ENCODE measurements at places on chromosomes 6 and 20.

- DNase-seq: peak; percentile 80
Observed at GRCh38 chr20:881051-881782, 34.9 kb downstream of the ANGPT4 start.

DNA sequence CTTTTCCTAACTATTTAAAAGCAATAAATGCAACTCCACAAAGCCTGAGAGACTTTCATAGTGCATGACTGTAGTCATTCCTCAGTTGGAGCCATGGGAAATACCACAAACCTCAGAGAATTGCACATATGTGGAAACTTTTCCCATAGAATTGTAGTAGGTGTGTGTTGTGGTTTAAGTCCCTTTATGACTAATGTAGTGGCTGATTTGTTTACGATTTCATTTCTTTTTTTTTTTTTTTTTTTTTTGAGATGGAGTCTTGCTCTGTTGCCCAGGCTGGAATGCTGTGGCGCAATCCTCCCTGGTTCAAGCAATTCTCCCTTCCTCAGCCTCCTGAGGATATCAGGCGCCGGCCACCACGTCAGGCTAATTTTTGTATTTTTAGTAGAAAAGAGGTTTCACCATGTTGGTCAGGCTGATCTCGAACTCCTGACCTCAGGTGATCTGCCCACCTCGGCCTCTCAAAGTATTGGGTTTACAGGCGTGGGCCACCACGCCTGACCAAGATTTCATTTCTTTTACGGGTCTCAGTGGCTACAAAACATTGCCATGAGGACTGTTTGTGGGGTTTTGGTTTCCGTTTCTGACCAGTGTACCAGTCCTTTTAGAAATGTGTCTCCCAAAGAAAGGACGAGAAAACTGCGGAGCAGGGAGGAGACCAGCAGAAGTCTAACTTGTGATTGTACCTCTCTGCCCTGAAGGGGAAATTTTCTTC, 212.1 kb upstream of the MARCKS start:
- DNase-seq: peak; percentile 96

DNA sequence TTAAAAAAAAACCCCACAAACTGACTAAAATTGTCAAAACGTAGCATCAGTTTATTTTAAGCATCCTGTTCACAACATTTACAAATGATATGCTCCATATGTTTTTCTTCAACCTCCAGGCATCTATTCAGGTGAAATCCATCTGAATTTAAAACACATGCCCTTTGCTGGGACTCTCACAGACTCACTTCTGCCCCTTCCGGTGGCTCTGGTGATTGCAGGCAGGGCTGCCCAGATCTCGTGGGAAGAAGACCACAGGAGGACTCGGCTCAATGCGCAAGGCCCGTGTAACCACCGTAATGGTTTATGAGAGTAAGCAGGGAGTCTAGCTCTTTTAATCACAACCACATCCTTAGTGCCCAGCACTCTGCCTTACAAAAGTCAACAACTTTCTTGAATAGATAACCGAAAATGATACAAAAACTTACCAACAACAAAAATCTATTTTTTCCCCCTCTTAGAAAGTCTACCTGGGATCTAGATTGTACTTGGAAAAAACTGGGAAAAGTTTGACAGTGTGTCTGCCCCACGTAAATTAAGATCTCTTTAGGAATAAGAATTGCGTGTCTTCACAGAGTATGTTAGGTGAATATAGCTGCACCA, 139.1 kb downstream of the KIF16B start:
- peak; percentile 48 for DNase-seq

GRCh38 chr6:33936886-33937285, 133.1 kb upstream of the MLN start:
- no peak for DNase-seq

DNA sequence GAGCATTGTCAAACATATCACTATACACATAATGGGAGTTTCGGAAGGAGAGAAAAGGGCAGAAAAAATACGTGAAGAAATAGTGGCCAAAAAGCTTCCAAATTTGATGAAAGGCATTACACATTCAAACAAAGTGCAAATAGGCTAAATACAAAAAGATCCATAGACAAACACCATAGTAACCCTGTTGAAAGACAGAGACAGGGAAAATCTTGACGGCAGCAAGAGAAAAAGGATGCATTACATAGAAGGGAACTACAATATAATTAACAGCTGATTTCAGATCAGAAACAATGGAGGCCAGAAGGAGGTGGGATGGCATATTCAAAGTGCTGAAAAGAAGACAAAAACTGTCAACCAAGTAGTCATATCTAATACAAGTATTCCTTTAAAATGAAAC, 170.8 kb downstream of the MRPL14 start:
- no peak for DNase-seq

DNA sequence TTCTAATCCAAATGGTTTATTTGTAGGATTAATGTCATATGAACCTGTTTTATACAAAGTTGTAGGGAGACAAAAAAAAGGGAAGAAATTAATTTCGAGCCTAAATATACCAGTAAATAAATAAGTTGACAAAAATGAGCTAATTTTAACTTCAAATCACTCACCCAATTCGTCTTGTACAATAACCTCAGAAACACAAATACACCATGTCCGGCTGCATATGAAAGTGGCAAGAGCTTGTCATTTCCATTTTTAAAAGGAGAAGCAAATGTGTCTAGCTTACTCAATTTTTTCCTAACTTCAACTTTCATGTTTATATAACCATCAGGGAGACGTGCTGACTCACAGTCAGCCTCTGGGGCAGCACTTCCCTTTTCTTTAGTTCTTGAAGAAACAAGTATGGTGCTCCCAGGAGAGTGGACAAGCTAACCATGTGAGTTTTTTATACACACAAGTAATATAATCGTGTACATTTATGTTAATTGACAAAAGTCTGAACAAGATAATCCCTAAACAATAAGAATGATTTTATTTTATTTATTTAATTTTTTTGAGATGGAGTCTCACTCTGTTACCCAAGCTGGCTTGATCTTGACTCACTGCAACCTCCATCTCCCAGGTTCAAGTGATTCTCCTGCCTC, 55.5 kb upstream of the SGK1 start:
- peak; percentile 81 for DNase-seq

- DNase-seq: peak; percentile 83
Observed at GRCh38 chr20:4038047-4038459, 22.7 kb upstream of the RNF24 start.

- DNase-seq: no peak
Observed at GRCh38 chr6:136751522-136751956, 40.7 kb downstream of the MAP3K5 start.

GRCh38 chr20:35012227-35013069, 56.8 kb downstream of the MYH7B start:
- DNase-seq: no peak

- DNase-seq: peak; percentile 65
Observed at GRCh38 chr6:34412643-34413214, 13.1 kb downstream of the RPS10 start.

DNA sequence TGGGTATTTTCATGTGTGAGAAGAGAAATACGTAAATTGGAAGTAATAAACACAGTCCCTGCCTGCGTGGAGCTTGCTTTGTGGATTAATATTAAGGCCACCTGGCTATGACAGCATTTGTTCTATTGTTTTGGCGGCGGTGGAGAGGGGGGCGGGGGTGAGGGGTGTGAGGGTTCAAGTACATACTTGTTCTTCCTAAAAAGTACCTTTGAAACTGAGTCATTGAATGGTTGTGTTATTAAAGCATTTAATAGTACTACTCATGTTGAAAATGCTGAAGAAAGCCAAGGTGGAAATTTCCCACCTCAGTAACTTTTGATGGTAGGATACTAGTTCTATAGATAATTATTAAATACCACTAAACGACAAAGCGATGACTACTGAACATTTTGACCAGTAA, 95.0 kb downstream of the FOXC1 start:
- no peak for DNase-seq

DNA sequence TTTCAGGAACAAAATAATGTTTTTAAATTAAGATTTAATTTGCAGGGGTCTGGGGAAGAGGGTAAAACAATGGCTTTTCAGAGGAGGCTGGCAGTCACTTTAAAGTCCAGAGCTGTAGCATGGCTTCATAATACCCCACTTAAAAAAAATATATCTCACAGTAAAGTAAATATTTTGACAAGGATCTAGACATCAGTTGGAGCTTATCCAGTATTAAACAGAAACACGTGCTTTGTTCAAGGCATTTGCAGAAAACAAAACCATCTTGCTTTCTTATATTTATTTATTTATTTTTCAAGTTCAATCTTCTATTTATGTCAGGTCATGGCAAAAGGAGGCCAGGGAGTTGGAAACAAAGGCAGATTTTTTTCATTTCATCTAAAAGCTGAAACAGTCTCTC, 53.3 kb upstream of the PRL start:
- no peak for DNase-seq

DNA sequence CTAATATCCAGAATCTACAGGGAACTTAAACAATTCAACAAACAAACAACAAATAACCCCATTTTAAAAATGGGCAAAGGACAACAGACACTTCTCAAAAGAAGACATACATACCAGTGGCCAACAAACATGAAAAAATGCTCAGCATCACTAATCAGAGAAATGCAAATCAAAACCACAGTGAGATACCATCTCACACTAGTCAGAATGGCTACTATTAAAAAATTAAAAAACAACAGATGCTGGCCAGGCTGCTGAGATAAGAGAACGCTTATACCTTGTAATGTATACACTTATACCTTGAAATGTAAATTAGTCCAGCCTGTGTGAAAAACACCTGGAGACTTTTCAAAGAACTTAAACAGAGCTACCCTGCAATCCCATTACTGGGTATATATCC, 166.8 kb downstream of the IBTK start:
- peak; percentile 30 for DNase-seq

DNA sequence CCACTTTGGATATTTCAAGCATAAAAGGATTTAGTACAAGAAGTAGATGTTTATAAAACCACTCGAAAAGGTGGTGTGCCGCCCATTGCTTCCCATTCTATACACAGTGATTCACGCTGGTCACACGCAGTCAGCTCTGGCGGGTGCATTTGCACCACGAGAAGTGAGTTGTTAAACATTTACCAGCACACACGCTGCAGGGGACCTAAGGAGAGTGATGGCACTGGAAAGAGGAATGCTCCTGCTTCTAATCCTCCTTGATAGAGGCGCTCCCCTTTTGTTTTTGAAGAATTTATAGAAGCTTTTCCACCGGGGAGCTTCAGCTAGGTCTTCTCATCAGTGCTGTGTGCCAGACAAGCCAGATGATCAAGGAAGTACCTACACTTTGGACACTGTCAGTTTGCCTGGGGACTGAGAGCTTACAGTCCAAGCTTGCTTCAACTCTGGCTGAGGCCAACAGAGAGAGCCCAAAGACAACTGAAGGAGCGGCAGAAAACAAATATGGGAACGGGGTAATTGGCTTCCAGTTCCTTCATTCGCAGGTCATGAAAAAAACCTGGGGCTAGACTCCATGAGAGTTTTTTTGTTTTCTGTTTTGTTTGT, 31.2 kb downstream of the MUC22 start:
- DNase-seq: no peak

- no peak for DNase-seq
Observed at GRCh38 chr20:44039147-44039546, 124.5 kb downstream of the TOX2 start.

DNA sequence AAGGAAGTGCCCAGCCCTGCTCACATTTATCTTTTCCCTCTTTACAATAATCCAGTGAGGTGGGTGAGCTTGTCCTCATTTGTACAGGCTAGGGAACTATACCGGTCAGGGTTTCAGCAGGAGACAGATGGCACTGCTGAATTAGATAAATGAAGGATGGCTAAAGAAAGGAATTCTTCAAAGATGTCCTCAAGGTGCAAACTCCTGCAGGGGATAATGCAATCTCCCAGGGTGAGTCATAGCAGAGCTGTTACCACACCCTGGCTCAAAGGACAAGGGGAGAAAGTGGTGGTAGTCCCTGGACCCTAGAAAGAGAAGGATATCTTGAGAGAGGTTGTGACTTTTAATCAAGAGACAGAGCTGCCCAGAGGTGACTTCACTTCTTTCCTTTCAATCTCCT, 66.7 kb downstream of the RFPL4B start:
- peak; percentile 44 for DNase-seq

- DNase-seq: peak; percentile 96
Observed at GRCh38 chr6:18306977-18307376, 42.6 kb upstream of the DEK start.

GRCh38 chr20:6038256-6038655, 15.6 kb downstream of the LRRN4 start:
- no peak for DNase-seq

DNA sequence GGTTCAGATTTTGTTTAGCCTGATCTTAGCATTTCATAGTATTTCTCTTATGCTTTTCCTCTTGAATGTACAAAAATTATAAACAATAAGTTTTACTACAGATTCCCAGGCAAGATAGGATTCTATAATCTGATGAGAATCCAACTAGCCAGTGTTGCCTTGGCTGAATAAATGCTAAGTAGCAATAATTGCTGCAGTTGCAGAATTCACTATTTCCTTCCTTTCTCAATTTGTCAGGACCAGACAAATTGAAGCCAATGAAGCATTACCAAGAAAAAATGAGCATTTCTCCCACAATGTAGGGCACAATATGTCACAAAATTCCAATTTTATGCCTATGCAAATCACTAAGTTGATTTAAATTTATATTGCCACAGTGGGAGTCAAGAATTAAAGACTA, 260.2 kb downstream of the KIF16B start:
- DNase-seq: no peak

DNA sequence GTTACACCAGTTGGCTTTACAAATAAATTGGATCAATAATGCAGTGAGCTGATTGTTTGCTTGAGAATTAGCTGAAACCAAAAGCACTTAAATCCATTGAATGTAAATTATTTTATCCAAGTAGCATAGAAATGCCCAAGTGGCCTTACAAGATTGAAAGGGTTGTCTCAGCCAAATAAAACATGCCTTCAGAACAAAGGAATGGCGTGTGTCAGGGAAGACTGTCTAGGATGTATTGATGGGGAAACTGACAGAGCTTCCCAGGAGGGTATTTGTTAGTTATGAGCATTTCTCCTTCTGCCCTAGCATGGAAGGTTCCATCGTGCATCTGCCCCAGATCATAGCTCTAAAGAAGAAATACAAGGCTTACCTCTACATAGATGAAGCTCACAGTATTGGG, 103.9 kb upstream of the ISM1 start:
- no peak for DNase-seq

DNA sequence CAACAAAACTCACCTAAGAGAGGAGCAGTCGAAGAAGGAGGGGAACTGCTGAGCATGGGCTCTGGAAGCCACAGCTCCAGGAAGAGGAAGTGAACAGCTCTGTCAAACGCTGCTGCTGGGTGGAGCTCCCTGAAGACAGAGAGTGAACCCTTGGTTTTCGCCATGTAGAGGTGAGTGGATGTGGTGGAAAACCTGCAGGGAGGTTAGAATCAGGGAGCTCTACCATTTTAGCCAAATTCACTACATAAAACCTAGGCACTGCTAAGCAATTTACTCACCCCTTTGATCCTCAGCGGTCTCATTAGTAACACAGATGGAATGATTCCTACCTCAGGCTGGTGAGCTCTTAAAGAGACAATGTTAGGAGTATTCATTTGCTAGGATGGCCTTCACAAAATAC, 19.4 kb upstream of the TFAP2A start:
- DNase-seq: peak; percentile 55

DNA sequence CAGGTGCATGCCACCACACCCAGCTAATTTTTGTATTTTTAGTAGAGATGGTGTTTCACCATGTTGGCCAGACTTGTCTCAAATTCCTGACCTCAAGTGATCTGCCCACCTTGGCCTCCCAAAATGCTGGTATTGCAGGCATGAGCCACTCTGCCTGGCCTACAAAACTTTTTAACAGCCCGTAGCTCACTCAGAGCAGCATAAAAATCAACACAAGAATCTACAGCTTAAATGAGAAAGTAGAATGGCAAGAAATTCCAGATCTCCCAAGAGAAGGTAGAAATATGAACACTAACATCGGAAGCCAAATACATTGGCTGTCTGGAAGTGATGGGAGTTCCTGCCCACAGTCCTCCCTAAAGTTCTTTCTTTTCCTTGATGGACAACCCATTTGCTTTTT, 43.7 kb downstream of the SCGN start:
- DNase-seq: no peak
